Stimulated activated CD4-positive, alpha-beta T cell treated with anti-CD3 and anti-CD28 coated beads, Interleukin-1b, Interleukin-23, amount 100 ng/mL, for 1 hour (primary cell): ENCODE measurements at places on chromosomes 6 and 20.

DNA sequence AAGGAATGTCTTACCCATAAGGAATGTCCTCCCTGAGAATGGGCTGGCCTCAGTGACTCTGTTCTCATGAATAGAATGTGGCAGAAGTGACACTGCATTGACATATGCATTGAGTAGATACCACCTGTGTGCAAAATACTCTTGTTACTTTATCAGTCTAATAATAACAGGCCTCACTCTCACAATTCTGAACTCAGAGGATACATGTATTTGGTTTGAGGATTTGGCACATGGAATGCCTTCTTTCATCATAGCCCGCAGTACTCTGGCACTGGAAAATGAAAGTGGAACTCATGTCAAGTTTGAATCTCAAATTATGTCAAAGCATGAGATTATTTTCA is 52.9 kb upstream of the PLCB4 start:
- DNase-seq: no peak

- no peak for DNase-seq
Observed at GRCh38 chr20:48015943-48016723, 230.9 kb upstream of the SULF2 start.

- no peak for DNase-seq
Observed at GRCh38 chr6:85124472-85125354, 325.2 kb upstream of the NT5E start.

GRCh38 chr6:33693186-33694105 is 18.1 kb downstream of the UQCC2 start:
- no peak for DNase-seq

DNA sequence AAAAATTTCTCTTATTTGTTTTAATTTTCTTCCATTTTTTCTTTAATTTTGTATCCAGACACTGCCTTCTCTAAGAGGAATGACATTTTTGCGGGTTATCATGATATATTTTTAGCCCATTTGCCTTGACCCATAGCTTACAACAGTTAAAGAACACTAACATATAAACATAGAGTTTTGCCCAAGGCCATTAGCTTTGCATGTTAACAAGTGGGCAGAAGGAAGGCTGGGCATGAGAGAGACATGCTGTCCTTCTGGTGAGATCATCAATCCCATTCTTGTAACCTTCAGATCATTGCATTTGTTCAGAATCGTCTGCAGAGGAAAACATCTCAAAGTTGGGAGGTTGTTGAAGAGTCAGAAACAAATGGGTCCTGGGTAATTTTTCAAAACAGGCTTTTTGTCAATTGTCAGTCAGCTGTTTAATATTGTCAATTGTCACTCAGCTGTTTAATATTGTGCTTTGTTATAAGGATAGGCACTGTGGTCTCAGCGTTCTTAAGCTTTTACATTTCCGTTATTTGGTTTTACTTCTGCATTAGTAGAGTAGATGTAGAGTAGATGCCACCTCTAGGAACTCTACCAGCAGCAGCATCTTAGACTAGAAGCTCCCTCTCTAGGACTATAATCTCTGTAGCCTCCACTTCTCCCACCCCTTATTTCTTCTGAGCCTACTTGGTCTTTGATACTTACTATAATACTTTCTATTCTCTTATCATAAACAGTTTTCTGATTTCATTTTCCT is 243.1 kb downstream of the ESR1 start:
- no peak for DNase-seq

DNA sequence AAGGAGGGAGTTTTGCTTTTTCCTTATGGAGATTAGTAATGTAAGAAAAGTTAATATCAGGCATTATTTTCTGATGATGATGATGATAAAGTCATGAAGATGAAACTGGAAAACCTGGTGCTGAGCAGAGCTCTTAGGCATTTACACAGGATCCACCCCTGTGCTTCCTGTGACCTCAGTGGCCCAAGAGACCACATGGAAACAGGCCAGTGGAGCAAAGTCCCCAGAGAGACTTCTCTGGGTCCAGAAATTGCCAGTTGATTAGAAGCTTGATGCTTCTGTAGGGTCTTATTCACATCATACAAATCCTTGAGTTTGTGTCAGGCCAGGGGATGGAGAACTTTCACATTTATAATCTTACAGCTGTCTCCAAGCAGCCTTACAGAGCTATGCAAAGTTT is 46.1 kb downstream of the SLC13A3 start:
- DNase-seq: no peak

DNA sequence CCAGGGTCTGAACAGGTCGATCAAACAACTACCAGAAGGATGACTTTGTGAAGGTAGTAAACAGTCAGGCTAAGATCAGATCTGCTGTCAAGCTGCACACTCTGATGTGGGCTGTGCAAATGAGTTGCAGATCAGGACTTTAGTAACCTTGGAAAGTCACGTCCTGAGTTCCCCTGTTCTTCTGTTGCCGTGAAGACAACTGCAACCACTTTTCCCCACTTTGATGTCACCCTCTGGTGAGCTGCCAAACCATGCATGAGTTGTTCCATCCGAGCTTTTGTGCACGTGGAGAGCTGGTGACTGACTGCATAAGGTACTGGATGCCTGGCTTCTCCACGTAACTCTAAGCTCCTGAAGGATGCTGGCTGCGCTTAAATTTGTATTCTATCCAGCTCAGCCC is 111.0 kb downstream of the CD83 start:
- no peak for DNase-seq

DNA sequence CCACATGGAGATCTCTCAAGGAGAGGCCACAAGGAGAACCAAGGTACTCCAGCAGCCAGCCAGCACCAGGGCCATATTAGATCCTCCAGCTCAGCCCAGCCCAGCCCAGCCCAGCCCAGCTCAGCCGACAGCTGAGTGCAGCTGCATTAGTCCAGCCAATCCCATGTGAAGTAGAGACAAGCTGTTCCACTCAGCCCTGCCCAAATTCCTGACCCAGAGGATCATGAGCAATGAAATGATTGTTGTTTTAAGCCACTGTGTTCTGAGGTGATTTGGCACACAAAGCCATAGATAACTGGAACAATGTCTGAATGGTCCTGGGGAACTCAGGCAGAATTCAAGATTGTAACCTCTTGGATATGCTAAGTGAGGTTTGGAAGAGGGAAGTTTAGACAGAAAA is 59.5 kb upstream of the BMP2 start:
- DNase-seq: no peak

DNA sequence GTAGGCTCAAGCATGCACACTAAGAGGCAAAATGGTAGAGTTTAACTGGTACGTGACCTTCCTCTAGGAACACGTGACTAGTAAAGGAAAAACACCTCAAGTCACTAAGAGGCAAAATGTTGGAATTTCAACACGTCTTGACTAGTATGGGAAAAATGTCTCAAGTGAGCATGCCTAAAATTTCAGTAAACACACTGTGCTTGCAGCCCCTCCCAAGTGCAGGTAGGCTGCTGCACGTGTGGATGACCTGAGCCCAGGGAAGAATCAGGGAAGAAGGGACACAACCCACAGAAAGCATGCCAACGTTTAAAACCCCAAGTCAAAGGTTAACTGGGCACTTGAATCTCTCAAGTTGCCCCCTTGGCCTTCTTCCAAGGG is 162.2 kb downstream of the TENT5A start:
- no peak for DNase-seq

- no peak for DNase-seq
Observed at GRCh38 chr6:30149858-30150550, 11.0 kb downstream of the TRIM10 start.

GRCh38 chr6:48101290-48101689 is 9.7 kb downstream of the PTCHD4 start:
- no peak for DNase-seq

GRCh38 chr20:48703107-48703506 is 124.7 kb downstream of the PREX1 start:
- DNase-seq: no peak

GRCh38 chr6:169062272-169062671 is 191.4 kb downstream of the THBS2 start:
- no peak for DNase-seq

- DNase-seq: no peak
Observed at GRCh38 chr20:49476016-49476355, 6.5 kb downstream of the KCNB1 start.

DNA sequence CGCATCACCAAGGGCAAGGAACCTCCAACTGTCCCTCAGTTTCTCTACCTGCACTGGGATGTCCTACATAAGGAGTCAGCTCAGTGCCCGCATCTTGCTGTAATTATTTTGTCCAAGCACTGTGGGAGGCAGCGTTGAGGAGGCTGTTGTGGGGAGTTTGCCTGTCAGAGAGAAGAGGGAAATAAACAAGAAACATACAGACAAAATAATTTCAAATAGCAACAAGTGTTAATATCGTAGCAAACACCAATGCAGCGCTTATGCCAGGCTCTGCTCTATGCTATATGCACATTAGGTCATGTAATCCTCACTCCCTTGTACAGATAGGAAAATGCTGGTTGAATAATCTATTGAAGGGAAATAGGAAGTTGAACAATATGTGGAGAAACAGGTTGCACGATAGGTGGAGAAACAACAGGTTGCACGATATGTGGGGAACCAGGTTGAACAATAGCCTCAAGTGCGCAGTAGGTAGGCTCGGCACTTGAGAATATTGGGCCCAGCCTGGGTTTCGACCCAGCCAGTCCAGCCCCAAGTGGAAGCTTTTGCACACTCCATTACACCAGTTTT is 91.2 kb upstream of the SIRPA start:
- no peak for DNase-seq

DNA sequence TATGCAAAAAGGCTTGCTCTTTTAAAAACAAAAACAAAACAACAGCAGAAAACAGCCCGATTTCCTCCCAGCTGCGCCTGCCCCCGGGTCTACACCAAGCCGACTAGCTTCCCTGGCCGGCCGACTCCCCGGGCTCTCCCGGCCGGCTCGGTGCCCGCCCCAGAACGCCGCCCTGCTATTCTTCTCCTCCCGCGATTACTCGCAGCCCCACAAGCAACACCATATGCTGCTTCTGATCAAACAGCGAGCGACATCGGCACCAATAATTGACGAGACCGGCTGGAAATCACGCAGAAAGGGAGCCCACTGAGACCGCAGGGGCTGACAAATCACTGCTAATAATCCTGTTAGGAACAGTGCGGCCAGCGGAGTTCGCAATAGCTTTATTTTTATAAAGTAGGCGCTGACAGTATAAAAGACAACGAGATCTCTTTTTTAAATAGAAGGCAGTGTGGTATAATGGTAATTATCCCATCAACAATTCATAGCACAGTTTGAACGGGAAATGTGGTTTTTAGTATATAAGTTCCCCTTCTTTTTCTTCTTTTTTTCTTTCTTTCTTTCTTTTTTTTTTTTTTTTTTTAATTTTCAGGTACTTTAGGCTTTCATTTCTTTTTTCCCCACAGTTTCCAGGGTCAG is 3.3 kb downstream of the SIM1 start:
- no peak for DNase-seq
